Stimulated activated CD8-positive, alpha-beta memory T cell treated with anti-CD3 and anti-CD28 coated beads, Interleukin-2, amount 100 ng/mL, for 1 hour (primary cell): ENCODE measurements at places on chromosomes 7 and 10.

- DNase-seq, result no peak
Observed at GRCh38 chr7:27526611-27527347, 135.9 kb downstream of the HIBADH start.

DNA sequence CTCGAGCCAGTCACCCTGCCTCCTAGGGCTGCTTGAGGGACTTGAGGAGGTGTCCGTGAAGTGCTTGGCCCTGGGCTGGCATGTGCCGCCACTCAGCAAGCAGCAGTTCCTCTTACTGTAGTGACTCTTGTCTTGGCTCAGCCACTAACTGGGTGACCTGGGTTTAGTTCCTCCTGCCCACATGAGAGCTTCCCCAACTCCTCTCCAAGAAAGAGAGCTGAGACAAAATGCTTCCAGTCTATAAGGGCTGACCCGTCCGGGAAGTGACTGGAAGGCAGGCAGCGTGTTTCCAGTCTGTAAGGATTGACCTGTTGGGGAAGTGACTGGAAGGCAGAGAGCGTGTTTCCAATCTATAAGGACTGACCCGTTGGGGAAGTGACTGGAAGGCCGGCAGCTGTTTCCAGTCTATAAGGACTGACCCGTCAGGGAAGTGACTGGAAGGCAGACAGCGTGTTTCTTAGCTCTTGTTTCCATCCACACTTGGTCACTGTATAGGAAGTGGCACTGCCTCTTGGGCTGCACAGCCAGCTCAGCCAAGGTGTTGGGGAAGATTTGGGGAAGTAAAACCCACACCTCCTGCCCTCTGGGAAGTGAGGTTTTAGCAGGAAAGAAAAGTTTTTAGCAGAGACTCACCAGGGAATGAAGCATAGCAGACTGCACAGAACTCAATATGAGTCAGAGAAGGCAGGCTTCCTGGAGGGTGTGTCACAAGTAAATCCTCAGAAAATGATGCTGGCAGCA is 53.3 kb upstream of the PPIF start:
- DNase-seq, result no peak

- DNase-seq, result no peak
Observed at GRCh38 chr7:107609811-107610261, 29.8 kb downstream of the BCAP29 start.

DNA sequence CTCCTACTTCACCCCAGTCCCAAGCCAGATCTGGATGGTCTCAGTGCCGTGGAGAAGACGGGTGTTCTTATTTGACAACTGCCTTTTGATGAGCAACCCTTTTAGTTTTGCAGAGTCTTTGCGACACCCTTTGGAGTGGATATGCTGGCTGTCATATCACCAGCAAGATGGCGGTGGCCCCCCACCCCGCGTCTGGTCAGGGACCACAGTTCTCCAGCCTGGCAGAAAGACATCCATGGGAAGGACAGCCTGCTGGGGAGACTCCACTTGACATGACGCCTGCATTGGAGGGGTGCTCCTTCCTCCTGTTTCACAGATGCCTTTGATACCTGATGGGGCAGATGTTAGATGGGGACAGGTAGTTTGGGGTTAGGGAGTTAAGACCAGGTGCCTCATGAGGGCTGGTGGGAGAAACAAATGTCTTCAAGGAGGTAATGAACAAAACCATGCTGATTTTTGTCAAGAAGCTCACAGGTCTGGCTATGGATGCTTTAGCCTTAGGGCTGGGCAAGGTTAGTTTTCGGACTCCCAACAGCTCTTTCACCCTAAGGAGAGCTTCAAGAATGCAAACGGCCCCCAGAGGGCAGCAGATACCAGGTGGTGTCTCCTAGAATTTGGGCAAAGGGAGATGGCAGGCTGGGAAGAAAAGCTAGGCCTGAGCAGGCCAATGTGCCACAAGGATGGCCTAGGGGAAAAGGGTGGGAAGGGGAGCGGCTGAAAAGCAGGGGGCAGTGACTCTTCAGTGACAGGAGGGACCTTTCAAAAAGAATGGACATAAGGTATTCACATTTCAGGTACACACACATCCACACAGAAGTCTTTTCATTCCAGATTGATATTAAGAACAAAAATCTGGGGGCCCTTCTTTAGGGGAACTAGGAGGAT is 95.2 kb downstream of the CLEC2L start:
- no peak for DNase-seq

DNA sequence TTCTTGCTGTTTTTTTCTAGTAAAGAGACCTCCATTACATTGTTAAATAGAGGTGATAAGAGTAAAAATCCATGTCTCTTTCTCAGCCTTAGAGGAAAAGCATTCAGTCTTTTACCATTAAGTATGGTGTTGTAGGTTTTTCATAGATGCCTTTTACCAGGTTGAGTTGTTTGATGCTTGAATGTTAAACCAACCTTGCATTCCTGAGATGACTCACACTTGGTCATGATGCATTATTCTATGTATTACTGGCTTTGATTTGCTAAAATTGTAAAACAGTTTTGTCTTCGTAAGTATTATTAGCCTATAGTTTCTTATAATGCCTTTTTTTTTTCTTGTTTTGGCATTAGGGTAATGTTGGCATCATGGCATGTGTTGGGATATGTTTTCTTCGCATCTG is 90.0 kb downstream of the ANKRD61 start:
- no peak for DNase-seq

- no peak for DNase-seq
Observed at GRCh38 chr10:102795453-102796406, 41.5 kb downstream of the CYP17A1 start.

DNA sequence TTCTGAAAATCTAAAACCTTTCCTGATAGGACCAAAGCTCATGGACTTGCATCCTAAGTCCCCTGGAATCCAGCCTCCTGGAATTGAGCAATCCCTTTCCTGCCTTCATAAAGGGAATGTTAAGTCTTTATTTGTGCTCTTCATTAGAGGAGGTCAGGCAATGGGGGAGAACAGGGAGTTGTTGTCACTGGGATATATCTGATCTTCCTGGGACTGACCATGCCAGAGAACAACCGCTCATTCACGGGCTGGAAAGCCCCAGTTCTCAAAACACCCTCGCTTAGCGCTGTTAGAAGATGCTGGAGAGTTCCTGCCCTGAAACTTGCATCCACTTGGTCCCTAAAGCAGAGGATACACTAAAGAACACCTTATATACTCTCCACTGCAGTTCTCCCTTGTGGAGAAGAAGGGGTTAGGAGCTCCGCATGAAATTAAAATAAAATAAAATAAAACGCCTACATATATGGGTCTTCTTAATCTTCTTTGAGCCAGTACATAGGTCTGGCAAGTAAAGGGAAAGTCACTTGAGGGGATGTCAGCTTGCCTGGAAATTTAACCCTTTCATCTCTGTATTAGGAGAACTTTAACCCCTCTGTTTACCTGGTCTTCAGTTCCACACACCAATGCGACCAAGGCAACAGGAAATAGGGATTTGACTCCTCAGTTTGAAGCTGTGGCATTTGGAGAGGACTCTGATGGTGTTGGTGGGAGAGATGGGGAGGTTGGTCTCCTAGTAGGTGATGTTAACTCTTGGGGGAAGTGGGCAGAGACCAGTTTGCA is 1.2 kb downstream of the SORCS1 start:
- no peak for DNase-seq

- DNase-seq, result no peak
Observed at GRCh38 chr10:62577666-62578291, 203.6 kb downstream of the ZNF365 start.

- no peak for DNase-seq
Observed at GRCh38 chr10:85187047-85187446, 858.7 kb downstream of the CCSER2 start.

DNA sequence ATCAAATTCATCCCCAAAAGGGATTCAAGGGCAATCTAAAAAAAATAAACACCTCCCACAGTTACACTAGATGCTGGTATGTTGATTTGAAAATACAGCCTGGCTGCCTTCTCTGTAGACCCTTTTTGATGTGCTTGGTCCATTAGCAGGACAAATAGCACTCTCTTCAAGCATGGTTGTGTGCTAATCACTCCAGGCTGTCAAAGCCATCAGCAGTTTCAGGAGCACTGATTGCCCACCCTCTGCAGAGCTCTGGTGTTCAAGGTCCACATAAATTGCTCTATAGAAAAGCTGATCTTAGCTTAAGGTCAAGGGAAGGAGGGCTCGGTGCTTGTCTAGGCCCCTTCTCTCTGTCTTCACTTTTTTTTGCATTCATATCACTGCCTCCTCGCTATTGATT is 35.4 kb downstream of the PRR15 start:
- no peak for DNase-seq

GRCh38 chr7:105691082-105691679 is 109.9 kb upstream of the EFCAB10 start:
- no peak for DNase-seq

DNA sequence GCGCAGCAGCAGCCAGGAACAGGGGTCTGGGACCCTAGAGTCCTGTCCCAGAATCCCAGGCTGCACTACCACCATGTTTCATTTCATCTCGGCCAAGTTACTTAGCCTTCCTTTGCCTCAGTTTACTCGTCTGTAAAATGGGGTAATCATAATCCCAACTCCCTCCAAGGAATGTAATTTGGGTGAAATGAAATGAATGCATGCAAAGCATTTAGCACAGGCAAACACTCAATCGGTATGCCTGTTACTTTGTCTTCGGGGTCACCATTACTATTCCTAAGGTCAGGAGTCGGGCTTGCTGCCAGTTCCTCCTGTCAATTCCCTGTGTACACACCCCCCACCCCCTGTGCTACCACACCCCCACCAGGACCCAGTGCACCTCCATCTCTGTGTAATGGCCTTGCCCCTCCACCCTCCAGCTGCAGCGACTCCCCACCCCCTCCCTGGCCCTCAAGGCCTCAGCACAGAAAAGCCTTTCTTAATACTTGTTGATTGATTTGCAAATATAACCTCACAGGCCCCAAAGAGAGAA is 1.7 kb downstream of the TNS3 start:
- no peak for DNase-seq

GRCh38 chr7:90708841-90709317 is 112.8 kb downstream of the CDK14 start:
- DNase-seq, result no peak

DNA sequence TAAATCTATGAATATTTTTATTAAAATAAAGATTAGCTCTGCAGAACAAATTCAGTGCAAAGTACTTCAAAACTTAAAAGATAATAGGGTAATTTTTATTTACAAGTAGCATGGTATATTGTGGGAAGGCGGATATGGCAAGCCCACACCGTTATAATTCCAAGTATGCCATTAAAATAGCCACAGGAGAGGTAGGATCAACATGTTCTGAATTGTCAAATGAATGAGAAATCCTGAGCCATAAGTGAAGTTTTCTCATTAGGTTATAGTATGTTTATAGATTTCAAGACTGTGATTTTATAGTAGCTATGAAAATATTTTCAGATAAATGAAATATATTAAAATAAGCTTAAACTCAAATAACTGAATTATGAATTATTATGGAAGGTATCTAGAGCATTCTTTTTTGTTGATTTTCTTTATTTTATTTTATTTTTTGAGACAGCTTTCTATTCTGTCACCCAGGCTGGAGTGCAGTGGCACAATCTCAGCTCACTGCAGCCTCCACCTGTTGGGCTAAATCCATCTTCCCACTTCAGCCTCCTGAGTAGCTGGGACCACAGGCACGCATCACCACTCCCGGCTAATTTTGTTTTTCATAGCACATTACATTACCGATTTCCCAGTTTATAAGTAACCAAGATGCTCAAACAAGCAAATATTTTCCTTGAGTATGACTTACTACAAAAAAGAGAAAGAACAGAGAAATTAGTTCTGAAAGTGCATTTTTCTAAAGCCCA is 956.6 kb downstream of the GATA3 start:
- DNase-seq, result no peak

DNA sequence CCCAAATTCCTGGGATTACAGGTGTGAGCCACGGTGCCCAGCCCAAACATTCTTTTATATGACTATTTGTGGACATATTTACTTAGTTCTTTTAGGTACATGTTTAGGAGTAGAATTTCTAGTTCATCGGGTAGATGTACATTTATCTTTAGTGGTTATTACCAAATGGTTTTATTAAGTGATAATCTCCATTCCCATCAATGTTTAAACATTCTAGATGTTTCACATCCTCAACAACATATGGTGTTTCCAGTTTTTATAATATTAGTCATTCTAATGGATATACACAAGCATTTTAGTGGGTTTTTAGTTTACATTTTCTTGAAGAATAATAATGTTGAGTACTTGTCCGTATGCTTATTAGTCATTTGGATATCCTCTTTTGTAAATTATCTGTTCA is 131.7 kb downstream of the RTKN2 start:
- DNase-seq, result no peak

- DNase-seq, result no peak
Observed at GRCh38 chr7:133584956-133585668, 332.2 kb downstream of the EXOC4 start.
